ENCODE measurements at places on chromosomes 11 and 22.
A peak's percentile ranks its signal among the peaks of the same experiment; 100 is the strongest.

GRCh38 chr11:17550450-17551346 lies 3.6 kb downstream of the OTOG start:
- no peak for DNase-seq

DNA sequence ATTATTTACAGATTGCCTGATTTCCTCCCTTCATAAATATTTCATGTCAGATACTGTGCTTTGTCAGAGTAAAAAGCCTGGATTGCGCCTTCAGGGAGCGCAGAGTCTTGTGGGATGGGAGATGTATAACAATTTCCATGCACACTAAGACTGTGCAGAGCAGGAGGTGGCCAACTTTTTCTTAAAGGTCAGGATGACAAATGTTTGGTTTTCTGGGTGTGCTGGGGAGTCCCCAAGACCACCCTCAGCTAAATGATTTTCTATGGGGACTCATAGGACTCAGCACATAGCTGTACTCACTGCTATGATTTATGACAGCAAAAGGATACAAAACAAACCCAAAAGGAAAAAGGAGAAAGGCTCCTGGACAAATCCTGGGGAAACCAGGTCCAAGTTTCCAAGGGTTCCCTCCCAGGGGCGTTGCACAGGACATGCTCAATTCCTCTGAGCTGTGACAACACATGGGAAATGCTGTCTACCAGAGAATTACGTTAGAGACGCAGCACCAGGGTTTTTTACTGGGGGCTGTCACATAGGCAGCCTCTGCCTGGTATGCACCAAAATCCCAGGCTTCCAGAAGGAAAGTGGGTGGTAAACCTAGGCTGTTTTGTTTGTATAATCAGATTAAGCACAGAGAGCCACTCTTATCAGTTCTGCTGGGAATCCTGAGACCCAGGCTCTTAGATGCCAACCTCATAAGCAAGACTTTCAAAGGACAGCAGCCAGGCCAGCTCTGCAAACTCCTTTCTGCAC lies 59.1 kb downstream of the CSNK2A3 start:
- DNase-seq: no peak

DNA sequence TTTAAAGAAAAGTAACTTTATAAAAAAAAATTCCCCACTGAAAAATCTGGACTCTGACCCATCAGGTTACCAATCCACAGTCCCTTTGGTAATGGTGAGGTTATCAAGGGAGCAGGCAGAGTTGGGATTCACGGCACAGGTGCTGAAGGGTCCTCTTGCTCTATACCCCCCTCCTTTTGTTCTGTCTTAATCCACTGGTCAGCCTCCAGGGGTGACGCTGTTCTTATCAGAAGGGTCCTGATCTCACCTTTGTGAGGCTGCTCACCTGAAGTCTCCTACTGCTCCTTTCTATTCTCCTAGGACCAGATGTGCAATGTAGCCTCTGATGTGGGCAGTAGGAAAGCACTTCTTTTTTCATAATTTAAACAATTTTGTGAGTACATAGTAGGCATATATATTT lies 80.6 kb upstream of the E2F8 start:
- DNase-seq: no peak

DNA sequence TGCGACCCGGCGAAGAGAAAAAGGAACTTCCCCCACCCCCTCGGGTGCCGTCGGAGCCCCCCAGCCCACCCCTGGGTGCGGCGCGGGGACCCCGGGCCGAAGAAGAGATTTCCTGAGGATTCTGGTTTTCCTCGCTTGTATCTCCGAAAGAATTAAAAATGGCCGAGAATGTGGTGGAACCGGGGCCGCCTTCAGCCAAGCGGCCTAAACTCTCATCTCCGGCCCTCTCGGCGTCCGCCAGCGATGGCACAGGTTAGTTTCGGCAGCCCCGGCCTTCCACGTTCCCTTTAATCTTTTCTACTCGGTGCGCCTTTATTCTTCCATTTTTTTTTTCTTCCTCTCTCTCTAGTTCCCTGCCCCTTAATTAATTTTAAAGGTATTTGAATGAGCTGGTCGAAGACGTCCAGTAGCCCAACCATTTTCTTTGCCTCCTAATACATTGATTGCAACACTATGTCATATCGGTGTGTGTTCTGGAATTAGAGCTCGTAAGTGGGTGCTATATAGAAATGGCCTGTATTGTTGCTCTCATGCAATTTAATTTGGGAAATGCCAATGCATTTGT lies 537 bp downstream of the EP300 start:
- peak; percentile 50 for DNase-seq

GRCh38 chr11:68014947-68015447 lies 4.9 kb downstream of the ALDH3B1 start:
- DNase-seq: no peak

GRCh38 chr22:42553475-42554361 lies at the start of gene SERHL2:
Gene SERHL2 (plus strand): TSS chr22:42553956. CDS start chr22:42554021, 65 bp downstream.
- DNase-seq: no peak

DNA sequence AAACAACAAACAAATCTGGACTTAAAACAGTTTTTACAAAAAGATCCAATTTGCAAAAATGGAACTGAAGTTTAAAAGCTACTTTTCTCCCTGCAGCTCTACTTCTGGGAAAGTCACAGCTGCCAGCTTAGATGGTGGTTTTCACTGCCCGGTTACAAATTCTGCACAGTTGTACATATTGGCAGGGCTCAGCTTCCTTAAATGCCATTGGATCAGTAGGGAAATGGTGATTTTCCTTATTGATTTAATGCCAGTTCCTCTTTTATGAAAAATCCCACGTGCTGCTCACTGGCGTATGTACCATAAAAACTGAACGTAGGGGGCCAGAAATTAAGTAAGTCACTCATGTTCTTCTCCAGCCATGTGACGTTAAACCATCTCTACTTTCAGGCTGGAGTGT lies 22.8 kb downstream of the GRAP2 start:
- no peak for DNase-seq

GRCh38 chr11:95241681-95242081 lies 10.7 kb upstream of the SESN3 start:
- no peak for DNase-seq

DNA sequence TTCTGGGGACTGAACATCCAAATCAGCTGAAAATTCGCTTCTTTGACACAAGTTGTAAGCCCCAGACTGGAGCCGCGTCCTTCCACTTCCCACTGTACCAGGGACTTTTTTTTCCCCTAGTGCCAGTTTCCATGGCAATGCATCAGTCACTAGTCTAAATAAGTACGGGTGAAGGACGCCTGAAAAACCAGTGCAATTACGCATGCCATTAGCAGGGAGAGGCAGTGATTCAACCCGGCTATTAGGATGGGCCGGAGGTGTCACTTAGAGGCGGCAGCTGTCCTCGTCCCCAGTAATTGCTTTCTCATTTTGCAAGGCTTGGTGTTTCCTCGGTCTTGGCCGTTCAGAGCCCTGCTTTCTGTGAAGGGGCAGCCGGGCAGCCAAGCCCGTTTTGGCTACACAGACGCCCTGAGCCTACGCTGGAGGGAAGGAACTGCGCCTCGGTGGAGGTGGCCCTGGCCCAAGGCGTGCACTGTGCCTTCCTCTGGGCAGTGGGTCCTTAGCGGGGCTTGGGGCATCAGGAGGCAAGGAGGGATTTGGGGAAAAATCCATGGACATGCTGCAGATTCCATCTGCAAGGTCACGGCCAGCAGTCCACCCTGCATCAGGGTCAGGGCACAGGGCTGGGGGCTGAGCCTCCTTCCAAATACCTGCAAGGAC lies 319.7 kb downstream of the CTTN start:
- no peak for DNase-seq

GRCh38 chr22:49977578-49977977 lies 17.0 kb downstream of the PIM3 start:
- no peak for DNase-seq

DNA sequence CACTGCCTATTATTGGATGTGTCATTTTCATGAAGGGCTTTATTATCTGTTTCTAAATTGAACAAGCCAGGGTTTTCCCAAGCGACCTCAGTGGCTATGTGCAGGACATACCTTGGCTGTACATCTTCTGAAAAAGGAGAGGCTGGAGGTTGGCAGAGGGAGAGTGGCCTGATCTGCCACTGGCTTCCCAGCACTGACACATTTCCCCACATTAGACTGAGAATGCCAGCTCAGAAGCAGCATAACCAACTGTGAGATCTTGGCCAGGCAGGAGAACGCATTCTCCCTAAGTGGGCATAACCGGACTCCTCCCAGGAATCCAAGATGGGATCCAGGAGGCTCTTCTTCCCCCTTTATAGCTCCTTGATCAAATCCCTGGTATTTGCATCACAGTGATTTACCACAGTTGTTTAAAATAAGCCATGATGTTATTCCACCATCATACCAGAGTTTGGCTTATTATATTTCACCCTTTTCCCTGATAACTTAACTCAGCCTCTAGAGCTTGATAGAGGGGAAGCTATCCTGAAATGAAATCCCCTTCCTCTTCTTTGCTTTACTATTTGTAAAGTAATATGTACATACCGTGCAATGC lies 33.8 kb downstream of the AMOTL1 start:
- DNase-seq: no peak

DNA sequence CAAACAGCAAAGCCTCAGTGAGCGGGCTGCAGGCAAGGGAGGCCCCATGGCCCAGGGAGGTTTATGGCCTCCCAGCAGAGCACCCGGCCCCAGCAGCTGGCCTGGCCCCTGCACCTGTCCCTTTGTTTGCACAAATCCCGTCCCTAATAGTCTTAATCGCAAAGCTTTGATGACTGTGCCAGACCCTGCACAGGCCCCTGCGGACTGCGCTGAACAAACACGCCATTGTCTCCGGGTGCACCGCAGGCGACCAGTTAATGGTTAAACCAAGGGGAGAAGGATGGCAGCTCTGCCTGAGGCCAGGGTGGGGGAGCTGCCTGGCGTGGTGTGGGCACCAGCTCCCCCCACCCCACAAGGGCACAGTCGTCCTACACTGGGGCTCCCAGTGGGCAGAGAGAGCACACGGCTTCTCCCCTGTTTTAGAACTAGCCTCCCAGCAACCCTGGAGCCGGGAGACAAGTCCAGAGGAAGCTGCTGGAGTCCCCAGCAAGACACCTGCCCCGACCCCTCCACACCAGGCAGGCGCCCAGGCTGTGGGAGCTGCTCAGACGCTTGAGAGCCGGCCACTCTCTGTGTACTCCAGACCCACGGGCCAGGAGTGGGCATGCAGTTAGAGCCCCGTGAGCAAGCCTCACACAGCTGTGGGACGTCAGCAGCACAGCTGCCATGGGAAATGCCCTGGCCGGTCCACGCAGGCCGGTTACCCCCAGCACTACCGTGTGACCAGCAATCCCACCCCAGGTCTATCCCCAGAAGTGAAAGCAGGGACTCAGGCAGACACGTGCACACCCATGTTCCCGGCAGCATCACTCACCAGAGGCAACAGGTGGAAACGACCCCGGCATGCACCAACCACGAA lies 39.7 kb upstream of the TH start:
- DNase-seq: no peak

GRCh38 chr11:114295676-114296604 lies at the start of gene NNMT:
Gene NNMT (plus strand): TSS chr11:114296399. CDS start chr11:114296557, 158 bp downstream.
- no peak for DNase-seq

- no peak for DNase-seq
Measured at GRCh38 chr11:67275606-67276409, 9.5 kb downstream of the GRK2 start.

- no peak for DNase-seq
Measured at GRCh38 chr11:132686886-132687285, 845.4 kb downstream of the OPCML start.

DNA sequence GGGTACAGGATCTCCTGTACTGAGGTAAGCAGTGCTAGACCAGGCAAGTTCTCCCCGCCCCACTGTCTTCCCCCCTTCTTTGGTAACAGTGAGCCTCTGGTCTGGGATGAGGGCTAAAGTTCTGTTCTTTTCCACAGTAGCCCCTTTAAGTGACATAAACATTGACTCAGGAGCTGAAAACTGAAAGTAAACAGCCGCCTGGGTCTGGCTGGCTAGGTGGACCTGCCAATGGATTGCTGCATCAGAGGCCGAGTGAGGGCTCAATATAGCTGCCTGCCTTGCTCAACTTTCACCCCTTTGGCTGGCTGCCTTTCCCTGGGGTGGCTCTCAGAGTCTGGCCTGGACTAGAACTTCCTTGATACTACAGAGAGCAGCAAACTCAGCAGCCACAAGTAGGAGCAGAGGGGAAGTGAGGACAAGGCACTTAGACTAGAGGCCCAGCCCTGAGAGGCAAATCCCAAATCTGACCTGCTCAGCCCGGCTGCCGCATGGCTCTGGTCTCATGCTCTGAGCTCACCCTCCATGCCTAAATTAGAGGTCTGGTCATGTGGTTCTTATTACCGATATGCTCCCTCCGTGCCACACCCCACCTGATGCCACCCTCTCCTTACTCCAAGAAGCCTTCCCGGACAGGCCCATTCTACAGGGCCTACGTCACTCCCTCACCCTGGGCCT lies 9.6 kb upstream of the UCP3 start:
- no peak for DNase-seq

DNA sequence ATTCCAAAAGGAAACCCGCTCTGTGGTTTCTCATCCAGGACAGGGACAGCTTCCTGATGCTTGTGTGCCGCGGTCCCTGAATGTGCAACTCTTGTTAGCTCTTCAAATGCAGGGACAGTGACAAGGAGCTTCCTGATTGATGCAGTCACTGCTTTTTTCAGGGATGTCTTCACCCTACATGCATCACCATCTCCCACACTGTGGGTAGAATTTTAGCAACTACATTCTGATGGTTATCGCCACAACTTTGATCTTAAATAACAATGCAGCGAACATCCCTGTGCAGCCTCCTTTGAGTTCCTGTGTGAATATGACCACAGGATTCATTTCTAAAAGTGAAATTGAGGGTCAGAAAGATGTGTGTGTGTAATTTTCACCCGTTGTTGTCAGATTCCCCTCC lies 115.0 kb downstream of the GGTLC2 start:
- no peak for DNase-seq
